ENCODE measurements at places on chromosomes 16 and 17.

GRCh38 chr17:27518048-27518447 is 61.8 kb downstream of the KSR1 start:
- DNase-seq: no peak

DNA sequence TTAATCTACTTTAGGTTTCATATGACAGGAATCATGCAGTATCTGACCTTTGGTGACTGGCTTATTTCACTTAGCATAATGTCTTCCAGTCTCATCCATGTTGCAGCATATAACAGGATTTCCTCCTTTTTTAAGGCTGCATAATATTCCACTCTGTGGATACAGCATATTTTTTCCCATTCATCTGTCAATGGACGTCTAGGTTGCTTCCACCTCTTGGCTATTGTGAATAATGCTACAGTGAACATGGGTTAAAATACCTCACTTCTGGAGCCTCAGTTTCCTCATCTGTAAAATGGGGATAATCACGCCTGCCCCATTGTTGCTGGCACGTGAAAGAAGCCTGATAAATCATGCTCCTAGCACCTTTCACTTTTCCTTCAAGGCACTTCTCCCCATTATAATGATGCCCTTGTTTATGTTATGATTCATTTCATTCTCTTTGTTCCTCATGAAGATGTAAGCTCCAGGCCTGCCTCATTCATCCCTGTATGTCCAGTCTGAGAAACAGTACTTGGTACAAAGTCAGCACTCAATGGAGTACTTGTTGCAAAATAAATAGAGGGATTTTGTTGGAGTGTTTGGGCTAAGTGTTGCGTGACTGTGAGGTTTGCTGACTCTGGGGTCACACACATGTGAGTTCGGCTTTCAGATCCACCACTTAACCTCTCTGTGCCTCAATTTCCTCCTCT is 59.6 kb downstream of the ABAT start:
- DNase-seq: no peak

GRCh38 chr17:12421077-12421476 is 244.6 kb upstream of the MYOCD start:
- no peak for DNase-seq

DNA sequence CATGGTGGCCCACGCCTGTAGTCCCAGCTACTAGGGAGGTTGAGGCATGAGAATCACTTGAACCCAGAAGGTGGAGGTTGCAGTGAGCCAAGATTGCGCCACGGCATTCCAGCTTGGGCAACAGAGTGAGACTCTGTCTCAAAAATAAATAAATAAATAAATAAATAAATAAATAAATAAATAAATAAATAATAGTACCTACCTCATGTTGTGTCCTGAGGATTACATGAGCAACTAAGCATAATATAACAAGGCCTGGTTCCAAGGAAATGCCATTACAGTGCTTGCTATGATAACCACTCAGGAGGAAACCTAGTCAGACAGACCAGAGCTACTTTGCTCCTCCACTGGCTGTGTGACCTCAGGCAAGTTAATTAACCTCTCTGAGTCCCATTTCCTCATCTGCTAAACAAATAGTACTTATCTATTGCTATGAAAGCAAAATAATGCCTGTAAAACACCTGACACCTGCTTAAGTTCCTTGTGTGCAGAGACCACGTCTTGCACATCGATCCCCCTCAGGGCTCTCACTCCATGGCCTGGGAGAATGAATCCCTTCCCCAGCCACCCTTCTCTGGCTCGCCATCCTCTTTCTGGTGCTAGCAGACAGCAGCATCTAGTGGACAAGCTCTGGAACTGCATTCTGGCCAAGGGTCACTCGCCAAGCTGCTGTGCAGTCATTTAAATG is 7.5 kb downstream of the EPOP start:
- no peak for DNase-seq

DNA sequence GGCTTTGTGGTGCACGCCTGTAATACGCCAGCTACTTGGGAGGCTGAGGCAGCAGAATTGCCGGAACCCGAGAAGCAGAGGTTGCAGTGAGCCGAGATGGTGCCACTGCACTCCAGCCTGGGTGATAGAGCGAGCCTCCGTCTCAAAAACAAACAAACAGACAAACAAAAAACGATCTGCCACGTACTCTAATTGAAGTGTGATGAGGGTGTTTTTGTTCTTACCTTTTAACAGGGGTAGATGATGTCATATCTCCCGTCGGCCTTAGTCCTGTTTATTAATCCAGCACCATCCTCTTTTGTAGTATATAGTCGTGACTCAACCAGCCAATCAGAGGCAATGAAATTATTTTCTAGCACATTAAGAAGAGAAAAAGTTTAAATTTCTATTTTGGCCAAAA is 58.5 kb downstream of the IQCK start:
- DNase-seq: no peak

DNA sequence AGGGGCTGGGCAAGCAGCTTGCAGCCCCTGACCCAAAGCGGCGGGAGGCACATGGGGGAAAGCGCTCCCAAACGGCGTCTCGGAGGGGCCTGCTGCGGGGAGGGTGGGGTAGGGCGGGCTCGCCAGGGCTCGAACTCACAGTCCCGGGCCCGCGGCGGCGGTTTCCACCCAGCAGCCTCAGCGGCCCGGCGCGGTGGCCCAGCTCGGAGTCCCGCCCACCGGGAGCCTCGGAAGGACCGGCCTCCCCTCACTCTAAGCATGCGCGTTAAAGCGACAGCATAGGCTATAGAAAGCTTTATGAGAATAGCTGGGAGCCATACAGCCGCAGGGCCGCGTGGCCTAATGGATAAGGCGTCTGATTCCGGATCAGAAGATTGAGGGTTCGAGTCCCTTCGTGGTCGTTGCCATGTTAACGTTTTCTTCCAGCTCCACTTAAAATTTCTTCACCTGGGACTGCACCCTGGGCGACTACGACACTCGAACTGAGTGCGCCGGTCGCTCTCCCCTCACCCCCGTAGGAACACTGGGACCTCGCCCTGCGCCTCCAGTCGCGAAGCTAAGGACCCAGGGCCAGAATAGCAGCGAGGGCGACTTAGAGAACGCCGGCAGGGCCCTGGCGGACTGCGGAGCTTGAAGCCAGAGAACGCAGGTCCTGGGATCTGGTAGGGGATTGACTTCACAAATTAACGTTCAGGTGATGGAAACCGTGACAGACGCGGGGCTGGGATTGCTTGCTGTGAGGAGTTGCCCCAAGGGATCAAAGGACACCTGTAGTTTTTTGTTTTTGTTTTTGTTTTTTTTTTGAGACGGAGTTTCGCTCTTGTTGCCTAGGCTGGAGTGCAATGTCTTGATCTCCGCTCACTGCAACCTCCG is 15.8 kb downstream of the ZNF213 start:
- DNase-seq: peak; percentile 45

DNA sequence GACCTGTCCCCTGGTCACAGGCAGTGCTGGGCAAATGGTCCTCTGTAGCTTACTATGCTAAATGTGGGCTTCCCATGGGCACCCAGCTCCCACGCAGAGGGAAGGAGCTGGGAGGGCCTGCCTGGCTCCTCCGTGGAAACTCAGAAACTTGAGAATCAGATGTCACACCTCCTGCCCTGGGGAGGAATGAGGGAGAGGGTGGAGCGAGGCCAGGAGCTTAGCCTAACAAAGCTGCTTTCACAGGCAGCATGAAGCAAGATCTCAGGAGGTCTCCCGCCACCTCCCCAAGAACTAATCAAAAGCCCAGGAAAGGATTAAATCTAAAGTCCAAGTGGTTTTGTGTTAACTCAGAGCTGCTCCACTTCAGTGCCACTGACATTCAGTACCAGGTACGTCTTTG is 33.6 kb upstream of the XYLT2 start:
- DNase-seq: no peak

DNA sequence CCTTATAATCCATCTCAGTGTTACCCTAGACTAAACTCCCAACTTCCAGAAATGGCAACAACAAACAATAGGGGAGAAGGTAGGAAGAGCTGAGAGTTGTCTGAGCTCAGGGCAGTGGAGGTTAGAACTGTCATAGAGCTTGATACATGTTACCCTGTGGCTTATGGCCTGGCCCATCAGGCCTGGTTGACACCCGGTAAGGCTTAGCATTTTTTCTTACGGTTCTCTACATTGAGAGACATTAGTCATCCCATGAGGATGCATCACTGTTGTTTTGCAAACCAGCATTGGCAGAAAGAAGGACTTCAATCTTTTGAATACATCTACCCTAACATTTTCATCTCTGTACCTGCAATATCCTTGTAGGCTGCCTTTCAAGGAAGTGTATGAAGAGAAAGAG is 226.6 kb downstream of the PHKB start:
- no peak for DNase-seq

GRCh38 chr16:82082543-82083244 is 47.6 kb downstream of the HSD17B2 start:
- no peak for DNase-seq
